Astrocyte (in vitro differentiated cells and primary cell): ENCODE measurements at places on chromosomes 4 and X.

DNA sequence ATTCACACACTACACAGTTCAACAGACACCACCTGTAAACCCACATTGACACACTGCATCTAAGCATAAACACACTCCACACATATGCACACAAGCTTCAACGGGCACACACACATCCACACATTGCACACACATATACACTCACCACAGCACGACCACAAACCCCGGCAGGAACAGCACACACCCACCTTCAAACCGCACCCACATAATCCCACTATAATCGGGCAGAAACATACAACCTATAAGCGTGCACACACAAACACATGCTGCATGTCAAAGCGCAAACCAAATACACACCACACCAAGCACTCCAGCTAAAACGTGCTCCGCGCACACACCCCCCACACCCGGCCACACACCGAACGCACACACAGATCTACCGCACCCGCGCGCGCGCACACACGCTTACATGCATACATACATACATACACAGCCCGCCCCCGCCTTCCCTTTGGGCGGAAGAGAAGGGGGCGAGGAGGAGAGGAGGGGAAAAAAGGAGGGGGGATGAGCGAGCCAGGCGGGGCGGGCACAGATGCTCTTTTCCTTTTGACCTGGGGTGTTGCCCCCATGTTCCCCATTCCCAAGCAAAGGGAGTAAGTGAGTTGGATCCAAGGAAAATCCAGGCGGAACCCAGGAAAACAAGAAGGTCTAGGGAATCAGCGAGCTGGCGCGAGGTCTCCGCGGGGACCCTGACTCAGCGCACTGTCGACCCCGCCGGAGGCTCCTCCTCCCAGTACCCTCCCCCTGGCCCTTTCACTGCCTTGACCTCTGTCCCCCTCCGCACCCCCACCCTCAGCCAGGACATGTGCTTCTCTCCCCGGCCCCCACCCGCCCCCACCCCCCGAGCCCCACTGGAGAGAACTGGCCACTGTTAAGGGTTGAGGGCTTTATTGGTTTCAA, 9.9 kb downstream of the ARHGAP36 start:
- no peak for DNase-seq

GRCh38 chr4:40800064-40800463, 50.3 kb downstream of the NSUN7 start:
- no peak for DNase-seq

DNA sequence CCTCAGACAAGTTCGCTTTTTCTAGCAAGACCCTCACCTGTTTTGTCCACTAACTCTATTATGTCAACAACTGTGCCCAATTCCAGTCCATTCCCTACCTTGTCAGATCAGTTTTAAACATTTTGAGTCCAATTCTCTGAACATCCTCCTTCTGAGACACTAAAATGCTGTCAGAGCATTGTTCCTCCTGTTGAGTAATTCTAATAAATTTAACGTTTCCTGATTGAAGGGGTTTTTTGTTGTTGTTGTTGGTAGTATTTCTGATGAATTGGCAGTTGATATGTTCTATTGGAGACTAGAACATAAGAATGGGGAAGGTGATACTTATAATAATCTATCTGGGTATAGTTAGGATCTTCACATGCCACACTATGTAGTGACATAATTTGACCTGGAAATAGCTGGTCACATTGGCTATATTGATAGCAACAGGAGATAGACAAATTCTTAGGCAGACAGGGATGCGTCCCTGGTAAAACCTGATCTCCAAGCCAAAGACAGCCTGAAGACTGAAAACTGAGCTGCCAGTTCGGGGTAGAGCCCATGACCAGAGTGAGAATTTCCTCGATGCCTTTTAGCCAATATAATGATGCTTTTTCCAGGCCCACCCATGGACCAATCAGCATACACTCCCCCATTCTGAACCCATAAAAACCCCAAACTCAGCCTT, 12.4 kb upstream of the CXCL2 start:
- no peak for DNase-seq

GRCh38 chr4:86977621-86978184, 42.9 kb downstream of the AFF1 start:
- DNase-seq = peak; percentile 78

- peak; percentile 67 for DNase-seq
Observed at GRCh38 chrX:121876305-121876704, 828.9 kb downstream of the GLUD2 start.

GRCh38 chrX:9370893-9371292, 94.0 kb upstream of the TBL1X start:
- DNase-seq = peak; percentile 56

DNA sequence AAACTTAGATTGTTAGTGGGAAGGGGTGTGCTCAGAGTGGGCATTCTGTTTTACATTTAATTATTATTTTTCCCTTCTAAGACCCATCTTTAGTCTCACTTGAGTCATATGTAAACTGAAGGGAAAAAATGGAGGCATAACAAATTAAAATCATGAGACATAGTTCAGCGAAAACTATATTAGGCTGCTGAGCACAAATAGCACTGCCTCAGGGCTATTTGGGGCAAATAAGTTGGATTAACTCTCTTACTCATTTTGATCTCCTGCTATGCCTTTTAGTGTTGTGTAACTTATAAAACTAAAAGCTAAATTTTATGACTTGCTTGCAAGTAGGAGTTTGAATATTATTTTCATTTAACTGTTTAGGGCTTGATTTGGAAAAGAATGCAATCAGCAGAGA, 1329.2 kb upstream of the PCDH7 start:
- DNase-seq = no peak

DNA sequence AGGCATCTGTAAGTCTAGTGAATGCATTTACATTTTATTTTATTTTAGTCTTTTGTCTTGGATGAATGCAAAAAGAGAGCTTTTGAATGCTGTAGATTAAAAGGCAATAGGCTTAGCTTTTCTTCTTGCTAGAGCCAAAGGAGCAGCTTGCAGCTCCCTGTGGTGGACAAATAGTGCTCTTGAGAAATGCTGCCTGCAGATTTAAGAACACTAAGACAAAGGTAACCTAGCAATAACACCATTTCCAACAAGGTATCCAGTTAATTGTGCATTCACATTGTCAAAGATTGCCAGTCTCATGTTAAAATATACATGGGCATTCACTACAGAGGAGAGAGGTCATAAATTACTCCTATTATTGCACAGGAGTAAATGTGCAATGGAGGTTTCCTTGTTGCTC, 859.2 kb upstream of the PRKX start:
- DNase-seq = no peak

DNA sequence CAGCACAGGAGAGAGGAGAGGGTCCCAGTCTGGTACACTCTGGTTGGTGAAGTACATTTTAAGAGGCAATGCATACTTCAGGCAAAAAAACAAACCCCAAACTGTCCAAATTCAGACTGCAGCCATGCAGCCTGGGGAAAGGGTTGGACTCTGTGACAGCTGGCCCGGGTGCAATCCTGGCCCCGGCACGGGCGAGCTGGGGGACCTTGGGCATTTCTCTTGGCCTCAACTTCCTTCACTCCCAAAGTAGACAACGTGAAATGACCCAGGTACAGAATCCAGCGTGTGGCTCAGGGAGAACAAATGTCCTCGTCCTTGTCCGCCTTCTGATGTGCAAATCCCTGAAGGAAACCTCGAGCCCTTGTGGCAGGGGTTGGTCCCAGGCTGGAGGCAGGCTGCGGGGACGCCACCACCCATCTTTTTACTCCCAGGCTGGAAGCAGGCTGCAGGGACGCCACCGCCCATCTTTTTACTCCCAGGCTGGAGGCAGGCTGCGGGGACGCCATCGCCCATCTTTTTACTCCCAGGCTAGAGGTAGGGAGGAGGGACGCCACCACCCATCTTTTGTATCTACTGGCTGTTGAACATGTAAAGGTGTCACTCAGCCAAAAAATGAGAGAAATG, 62.3 kb downstream of the ACOX3 start:
- no peak for DNase-seq

- DNase-seq = no peak
Observed at GRCh38 chrX:78624962-78625909, 33.9 kb downstream of the RTL3 start.

DNA sequence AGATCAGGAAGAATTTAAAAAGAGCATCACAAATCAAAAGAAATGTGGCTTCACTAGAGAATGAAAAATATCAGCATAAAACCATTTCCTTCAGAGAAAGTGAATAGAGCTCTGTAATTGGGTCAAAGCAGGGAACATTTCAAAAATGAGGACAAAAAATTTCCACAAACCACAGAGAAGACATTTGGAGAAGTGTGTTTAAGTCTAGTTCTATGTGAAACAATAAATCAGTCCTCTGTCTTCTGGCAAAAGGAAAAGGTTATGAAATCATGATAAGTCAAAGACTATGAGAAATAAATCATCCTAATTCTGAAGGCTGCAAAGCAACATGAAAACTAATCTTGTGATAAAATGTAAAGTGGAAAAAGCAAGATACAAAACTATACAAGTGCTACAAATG, 27.9 kb downstream of the SMPX start:
- DNase-seq = peak; percentile 66

DNA sequence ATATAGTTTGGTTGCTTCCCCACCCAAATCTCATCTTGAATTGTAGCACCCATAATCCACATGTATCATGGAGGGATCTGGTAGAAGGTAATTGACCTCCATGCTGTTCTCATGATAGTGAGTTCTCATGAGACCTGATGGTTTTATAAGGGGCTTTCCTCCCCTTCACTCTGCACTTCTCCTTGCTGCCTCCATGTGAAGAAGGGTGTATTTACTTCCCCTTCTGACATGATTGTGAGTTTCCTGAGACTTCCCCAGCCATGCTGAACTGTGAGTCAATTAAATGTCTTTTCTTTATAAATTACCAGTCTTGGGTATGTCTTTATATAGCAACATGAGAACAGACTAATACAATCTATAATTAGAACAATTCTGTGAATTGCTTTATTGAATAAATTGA, 11.9 kb upstream of the DCAF4L1 start:
- DNase-seq = no peak

- DNase-seq = no peak
Observed at GRCh38 chrX:55488006-55488592, 1.5 kb downstream of the USP51 start.

DNA sequence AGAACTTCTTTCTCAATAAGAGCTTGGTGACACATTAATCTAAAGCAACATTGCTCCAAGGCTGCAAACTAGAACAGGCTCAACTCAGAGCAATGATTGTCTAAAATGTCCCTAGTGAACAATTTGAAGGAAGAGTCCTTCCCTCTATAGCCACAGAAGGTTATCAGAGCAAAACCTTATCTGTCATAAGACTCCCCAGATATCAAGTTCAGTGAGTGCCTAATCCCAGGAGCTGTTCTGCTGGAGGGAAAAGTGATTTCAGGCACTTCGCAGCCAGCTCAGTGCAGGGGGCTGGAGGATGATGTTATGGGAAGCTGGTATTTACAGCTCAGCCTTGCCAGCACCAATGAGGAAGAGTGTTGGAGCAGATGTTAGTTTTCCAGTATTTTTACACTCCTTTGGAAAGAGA, 497.5 kb downstream of the INPP4B start:
- DNase-seq = no peak

- DNase-seq = peak; percentile 27
Observed at GRCh38 chr4:27278615-27279375, 418.2 kb downstream of the STIM2 start.

DNA sequence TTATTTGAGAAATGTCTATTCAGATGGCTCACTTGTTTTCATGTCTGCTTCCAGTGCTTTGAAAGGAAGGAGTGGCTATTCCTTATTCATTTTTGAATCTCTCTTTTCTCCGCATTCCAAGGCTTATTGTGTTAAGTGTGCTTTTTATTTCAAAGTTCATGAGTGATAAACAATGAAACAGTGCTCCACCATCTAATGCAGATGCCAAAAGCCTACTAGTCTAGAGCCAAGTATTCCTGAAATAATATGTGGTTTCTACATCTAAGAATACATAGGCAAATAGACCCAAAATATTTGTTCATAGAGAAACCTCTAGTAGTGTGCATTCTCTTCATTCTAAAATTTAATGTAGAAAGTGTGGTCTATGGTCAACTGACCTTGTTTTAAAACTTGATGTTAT, 187.3 kb downstream of the GABRB1 start:
- peak; percentile 63 for DNase-seq

DNA sequence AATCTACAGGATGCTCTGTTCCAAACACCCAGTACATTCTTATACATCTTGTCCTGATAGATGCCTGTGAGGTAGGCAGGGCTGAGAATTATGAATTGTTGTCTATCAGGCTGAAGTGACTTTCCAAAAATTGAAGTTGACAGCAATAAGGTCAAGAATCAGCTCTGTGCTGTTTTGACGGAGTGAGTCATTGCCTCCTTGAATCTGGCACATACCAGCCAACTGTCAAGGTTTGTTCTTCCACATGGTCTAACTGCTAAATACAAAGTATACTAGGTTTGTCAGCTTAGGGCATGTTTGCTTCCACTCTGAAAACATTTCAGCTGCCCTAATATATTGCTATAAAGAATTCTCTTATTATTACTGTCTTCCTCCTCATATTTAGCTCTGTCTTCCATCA, 32.3 kb downstream of the SH3RF1 start:
- peak; percentile 65 for DNase-seq

- DNase-seq = no peak
Observed at GRCh38 chr4:794900-795725, 30.8 kb downstream of the CPLX1 start.

DNA sequence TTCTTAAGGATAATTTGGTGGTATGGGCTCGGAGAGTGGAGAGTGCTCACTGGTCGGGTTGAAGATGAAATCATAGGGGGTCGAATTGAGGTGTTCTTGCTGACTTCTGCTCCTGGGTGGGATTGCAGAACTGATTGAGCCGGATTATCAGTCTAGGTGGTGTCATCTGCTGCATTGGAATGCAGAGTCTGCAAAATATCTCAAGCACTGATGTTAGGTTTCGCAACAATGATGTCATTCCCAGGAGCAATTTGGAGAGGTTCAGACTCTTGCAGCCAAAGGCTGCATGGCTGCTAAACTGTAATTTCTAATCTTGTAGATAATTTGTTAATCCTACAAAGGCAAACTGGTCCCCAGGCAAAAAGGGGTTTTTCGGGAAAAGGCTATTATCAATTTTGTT, 67.7 kb downstream of the RHOH start:
- peak; percentile 54 for DNase-seq

GRCh38 chr4:101279377-101279871, 67.9 kb downstream of the PPP3CA start:
- DNase-seq = peak; percentile 99

DNA sequence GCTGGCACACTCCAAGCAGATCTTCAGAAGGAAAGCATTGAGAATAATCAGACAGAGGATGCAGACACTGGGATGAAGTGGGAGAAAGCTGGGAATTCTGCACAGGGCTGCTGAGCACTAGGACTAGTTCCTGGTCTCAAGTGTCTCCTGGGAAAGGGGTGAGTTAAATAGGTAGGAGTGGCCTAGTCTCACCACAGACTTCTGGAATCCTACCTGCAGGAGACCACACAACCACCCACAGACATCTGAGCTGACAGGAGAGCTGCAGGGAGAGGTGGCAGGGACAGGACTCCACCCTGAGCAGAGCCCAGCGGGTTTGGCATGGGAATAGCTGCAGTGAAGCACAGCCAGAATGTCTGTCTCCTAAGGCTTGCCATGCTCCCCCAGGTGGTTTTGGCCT, 95.1 kb upstream of the GALNTL6 start:
- DNase-seq = no peak
